ENCODE measurements at places on chromosomes 5 and 9.

DNA sequence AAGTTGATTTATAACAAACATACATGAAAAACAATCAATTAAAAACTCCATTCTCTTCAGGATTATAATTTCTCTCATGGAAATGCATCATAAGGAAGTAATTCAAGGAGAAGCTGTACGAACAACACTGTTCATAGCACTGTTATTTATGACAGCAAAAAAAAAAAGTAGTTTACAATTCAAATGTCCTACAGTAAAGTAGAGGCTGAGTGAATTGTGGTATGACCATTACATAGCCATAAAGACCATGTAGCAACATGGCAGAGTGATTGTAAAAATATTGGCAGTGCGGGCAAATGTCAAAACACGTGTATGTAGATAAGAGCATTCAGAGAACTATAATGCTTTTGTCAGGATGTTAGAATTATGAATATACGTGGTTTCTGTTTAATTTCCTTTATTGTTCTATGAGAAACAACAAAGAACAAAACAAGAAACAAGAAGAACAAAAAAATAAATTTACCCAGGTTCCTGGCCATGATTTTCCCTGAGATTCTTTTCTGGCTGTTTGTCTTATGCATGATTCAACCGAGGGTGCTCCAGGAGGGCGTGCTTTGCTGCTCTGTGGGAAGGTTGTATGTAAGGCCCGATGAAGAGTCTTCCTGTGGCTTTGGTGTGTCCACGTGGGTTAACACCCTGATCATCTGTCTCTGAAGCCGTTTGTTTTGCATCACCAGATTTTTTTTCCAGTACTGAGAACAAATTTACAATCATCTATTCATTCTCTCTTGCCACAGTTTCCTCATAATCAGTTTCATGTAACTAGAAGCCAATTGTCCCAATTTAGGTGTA lies 28.8 kb downstream of the GCNT4 start:
- no peak for DNase-seq

DNA sequence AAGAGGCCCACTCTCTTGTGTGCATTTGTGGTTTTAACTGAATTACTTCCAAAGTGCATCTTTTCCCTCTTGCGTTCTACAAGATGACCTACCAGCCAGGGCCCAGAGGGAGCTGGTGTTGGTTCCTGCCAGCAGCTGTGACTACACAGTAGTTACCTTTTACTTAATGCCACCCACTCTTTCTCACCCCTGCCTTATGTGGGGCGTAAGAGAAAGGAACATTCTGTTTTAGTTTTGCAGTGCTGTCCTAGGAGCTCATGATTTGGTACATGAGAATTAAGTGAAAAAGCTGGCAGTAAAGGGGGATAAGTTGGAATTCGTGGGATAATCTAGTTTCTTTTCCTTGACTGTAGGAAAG lies 45.4 kb downstream of the RCL1 start:
- no peak for DNase-seq

- DNase-seq: no peak
Observed at GRCh38 chr9:117091529-117091928, 323.3 kb downstream of the ASTN2 start.

DNA sequence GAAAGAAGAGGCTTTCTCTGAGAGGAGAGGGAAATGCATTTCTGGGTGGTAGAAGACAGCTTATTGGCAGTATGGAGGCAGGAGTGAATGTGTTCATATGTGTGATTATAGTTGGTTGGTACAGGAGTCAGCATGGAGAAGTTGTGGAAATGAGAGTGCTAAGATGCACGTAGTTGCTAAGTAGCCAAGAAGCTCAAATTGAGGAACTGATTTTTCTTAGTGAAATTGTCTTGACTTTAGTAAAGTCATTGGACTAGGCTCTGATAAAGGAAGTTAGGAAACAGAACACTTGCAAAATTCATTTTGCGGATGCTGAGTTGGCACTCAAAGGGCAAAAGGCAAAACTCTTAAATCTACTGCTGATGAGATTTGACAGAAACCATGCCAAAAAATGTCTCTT lies 158.9 kb upstream of the VCAN start:
- DNase-seq: peak; percentile 54

DNA sequence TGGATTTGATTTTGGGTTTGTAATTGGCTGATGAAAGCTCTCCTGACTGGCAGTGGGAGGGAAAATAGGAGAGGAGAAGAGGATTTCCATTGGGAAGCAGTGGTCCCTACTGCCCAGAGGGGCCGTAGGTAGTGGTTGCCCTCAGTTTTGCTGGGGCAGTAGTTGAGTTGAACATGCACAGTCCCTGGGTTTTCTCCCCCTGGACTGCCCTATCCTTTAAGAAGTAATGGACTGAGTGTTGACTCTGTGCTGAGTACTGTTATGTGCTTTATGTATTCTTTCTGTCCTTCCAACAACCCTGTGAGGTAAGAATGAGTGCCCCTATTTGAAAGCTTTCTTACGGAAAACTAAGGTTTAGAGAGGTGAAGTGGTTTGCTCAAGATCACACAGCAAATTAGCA lies 111.2 kb upstream of the RPS23 start:
- no peak for DNase-seq

- DNase-seq: no peak
Observed at GRCh38 chr9:114718801-114719221, 36.8 kb upstream of the TEX48 start.

DNA sequence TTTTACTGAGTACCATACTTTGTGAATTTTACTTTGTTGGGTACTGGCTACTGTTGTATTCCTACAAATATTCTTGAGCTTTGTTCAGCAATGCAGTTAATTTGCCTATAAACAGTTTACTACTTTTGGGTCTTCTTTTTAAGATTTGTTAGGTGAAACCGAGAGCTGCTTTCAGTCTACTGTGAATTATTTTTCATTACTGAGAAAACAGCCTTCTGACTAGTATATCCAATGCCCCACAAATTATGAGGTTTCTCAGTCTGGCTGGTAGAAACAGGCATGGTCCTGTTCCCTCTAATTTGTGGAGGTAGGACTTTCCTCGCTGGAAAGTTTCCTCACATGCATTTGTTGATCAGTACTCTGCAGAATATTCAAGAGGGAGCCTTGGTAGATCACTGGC lies 392.0 kb downstream of the ZSWIM6 start:
- DNase-seq: no peak

DNA sequence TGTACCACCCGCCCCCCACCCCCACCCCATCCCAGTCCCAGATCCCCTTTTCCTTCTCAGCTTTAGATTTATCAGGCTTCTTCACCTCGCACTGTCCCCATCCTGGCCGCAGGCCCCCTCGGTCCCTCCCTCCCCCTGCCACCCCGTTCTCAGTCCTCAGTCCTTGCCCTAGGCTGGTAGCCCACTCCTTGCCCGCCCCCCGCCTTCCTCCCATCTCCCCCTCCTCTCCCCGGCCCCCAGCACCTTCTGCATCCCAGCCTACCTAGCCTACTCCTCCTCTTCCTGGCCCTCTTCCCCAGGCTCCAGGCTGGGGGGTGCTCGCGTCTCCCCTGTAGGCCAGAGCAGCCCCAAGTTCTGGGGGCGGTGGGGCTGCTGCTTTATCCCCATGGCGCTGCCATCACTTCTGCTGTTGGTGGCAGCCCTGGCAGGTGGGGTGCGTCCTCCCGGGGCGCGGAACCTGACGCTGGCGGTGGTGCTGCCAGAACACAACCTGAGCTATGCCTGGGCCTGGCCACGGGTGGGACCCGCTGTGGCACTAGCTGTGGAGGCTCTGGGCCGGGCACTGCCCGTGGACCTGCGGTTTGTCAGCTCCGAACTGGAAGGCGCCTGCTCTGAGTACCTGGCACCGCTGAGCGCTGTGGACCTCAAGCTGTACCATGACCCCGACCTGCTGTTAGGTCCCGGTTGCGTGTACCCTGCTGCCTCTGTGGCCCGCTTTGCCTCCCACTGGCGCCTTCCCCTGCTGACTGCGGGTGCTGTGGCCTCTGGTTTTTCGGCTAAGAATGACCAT lies 828 bp downstream of the NPR2 start:
- no peak for DNase-seq

- DNase-seq: no peak
Observed at GRCh38 chr5:39440958-39441624, 16.3 kb upstream of the DAB2 start.

- DNase-seq: no peak
Observed at GRCh38 chr9:87836951-87837705, 45.5 kb upstream of the SPATA31E1 start.

- no peak for DNase-seq
Observed at GRCh38 chr5:92180391-92180790, 797.3 kb upstream of the ARRDC3 start.

GRCh38 chr5:78544561-78545201 lies 103.9 kb downstream of the LHFPL2 start:
- no peak for DNase-seq

- no peak for DNase-seq
Observed at GRCh38 chr5:31158686-31159085, 34.8 kb upstream of the CDH6 start.

DNA sequence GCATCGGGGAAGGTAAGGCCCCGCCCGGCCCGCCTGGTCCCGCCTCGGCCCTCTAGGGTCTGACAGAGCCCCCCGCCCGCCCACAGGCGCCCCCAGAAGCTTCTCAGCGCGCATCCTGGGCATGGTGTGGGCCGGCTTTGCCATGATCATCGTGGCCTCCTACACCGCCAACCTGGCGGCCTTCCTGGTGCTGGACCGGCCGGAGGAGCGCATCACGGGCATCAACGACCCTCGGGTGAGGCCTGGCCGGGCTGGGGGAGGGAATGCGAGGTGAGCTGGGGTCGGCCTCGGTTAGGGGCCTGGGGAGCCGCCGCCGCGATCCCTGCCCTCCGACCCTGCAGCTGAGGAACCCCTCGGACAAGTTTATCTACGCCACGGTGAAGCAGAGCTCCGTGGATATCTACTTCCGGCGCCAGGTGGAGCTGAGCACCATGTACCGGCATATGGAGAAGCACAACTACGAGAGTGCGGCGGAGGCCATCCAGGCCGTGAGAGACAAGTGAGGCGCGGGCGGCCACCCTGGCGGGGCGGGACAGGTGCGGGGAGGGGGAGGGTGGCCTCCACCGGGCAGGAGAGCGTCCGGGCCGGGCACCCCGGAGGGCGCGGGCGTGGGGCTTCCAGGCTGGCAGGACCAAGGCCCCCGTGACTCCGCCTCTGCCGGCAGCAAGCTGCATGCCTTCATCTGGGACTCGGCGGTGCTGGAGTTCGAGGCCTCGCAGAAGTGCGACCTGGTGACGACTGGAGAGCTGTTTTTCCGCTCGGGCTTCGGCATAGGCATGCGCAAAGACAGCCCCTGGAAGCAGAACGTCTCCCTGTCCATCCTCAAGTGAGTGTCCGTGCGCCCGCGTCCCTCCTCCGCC lies 7.1 kb downstream of the LRRC26 start:
- DNase-seq: peak; percentile 24

DNA sequence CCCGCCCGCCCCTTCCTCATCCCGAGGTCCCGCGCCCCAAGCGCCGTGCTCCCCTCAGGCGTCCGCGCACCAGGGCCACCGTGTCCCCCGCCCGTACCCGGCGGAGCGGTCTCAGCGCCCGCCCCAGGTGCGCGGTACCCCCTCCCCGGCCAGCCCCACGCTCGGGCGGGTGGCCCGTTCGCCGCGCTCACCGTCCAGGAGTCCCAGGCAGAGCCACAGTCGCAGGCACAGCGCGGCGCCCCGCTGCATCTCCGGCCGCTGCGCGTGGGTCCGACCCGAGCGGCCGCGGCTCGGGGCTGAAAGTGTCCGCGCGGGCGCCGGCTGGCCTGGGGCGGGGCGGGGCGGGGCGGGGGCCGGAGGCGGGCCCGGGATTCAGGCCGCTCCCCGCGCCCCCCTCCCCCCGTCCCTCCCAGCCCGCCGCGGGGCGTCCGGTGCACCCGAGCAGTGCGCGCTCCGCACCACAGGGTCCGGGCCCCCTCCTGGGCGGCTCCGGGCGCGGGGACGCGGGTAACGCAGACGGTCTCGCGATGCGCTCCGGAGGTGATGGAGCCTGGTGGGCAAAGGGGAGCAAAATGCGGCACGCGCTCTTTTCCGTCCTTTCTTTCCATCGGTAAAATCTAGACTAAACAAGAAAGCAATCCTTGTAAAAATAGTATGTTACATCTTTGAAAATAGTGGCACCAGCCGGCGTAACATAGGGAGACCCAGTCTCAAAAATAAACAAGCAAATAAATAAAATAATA lies at the start of gene FLT4:
FLT4 (minus strand) TSS at position 304 of the 743 bp plus-strand sequence; CDS start at position 249, 55 bp downstream.
- no peak for DNase-seq

- DNase-seq: no peak
Observed at GRCh38 chr5:82924226-82925060, 152.8 kb downstream of the TMEM167A start.

DNA sequence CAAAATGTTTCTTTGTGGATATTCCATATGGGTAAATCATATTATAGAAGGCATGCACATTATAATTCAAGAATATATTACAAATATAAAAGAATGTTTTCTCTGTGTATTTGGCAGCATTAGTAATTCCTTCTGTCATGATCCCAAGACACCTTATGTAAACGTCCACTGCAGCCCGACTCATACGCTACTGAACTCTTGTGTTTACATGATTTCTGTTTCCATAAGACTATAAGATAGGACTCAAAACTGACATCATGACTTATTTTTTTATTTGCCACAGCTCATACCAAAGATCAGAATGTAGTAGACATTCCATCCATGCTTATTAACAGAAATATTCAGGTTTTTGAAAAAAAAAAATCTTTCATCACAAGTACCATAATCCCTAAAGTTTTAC lies 234.1 kb downstream of the AP3B1 start:
- DNase-seq: no peak

DNA sequence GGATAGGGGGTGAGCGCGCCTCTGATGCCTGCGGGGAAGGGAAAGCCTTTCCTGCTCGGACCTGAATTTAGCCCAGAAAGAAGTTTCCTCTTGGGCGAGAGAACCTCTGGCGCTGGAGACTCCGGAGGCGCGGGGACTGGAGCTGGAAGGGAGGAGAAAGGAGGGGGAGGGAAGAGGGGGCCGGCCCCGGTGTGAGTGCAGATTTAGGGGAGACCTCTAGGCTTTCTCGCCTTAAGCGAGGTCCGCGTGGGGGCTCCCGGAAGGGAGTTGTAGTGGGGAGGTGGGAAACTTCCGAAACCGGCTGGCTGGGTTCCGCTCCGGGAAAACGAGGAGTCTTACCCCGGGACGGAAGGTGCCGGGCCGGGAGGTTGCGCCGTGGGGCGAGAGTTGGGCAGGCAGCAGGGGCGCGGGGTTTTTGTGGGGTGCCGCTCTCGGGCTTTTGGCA lies 1.3 kb downstream of the PCSK5 start:
- no peak for DNase-seq

- DNase-seq: no peak
Observed at GRCh38 chr5:756171-756570, 28.4 kb downstream of the ZDHHC11B start.

- DNase-seq: no peak
Observed at GRCh38 chr5:5165541-5166002, 25.4 kb downstream of the ADAMTS16 start.

Measured in OCI-M1 (cell line).